NCI-H1048 (cell line): ENCODE measurements at places on chromosomes 7 and 10.

DNA sequence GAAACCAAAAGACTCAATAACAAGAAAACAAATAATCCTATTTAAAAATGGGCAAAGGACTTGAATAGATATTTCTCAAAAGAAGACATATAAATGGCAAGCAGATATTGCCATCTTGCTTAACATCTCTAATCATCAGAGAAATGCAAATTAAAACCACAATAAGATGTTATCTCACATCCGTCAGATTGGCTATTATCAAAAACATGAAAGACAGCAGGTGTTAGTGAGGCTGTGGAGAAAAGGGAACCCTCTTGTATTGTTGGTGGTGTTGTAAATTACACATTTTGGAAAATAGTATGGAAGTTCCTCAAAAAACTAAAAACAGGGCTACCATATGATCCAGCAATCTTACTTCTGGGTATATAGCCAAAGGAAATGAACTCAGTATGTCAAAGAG is 25.7 kb downstream of the OPALIN start:
- no peak for DNase-seq

- DNase-seq: no peak
These were observed 90.1 kb downstream of the TEX36 start for GRCh38 chr10:125592897-125593296.

- no peak for DNase-seq
These were observed 30.2 kb upstream of the LEP start for GRCh38 chr7:128210590-128211570.

- DNase-seq: no peak
These were observed 145.1 kb downstream of the NRP1 start for GRCh38 chr10:33189363-33189762.

- no peak for DNase-seq
These were observed 350.1 kb downstream of the KIF20B start for GRCh38 chr10:90051474-90051873.

GRCh38 chr10:7563368-7563767 is 103.4 kb downstream of the ITIH5 start:
- DNase-seq: no peak

DNA sequence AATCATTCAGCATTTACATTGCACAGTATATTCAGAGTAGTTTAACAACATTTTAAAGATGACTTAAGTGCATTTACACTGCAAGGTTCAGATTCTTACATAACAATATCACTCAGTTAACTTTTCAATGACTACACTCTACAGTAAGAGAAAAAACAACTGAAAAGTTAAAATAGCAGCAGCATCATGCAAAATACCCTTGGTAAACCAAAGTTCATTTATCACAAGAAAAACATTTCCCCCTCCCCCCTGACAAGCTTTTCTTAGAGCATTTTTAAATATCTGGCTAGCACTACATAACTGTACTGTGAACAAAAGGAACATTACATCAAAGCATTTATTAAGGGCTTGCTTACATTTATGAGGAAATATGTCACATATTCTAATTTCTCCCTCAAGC is 179.5 kb upstream of the HGF start:
- DNase-seq: no peak

- DNase-seq: no peak
These were observed 108.7 kb upstream of the INSIG1 start for GRCh38 chr7:155188821-155189581.

GRCh38 chr10:63266391-63267316 is 133.5 kb downstream of the NRBF2 start:
- no peak for DNase-seq

- DNase-seq: no peak
These were observed 45.8 kb upstream of the WIPI2 start for GRCh38 chr7:5143935-5144903.

GRCh38 chr10:3750006-3750816 is 34.8 kb downstream of the KLF6 start:
- DNase-seq: no peak

DNA sequence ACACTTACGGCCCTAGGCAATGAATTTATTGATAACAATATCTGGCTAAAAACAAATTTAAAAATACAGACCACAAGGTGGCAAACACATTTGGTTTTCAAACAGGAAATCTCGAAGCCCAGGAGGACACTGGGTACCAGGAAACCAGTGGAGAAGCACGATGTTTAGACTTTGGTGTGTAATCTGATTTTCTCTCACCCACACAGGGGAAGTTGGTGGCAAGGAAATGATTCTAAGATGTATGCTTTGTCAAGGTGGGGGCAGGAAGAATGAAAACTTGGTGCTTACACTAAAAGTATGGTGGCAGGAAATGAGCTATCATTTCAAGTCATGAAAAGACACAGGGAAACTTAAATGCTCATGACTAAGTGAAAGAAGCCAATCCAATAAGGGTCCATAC is 113.2 kb upstream of the ANKRD1 start:
- DNase-seq: no peak

DNA sequence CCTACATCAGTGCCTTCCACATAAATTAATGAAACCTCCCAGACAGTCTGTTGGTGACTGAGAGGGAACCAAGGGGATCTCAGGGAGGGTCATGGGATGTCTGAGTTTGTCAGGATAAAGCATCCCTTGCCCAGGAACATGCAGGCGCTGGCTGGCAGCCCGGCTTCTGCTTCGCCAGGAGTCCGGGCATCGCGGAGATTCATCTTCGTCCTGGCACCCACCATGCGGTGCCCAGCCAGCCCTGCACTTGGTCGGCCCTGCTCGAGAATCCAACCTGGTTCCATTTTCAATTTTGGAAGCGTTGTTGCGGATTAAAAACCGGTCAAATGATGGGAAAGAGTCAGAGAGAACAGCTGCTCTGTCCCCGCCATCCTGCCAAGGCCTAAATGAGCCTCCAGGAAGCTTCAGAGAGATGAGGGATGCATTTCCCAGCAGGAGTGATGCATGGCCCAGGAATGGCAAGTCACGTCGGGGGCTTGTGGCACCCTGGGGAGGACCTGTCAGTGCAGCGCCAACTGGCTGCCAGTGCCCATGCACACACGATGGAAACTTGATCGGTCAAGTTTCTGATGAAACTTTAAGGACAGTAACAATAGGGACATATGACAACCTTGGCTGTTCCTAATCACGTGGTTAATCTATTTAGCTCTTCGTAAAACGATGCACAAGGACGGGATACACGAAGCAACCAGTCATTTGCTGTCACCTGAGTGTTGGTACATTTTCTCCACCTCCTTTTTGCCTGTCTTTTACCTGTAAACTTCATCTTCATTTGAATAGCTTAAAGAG is 260.8 kb upstream of the MKI67 start:
- no peak for DNase-seq

DNA sequence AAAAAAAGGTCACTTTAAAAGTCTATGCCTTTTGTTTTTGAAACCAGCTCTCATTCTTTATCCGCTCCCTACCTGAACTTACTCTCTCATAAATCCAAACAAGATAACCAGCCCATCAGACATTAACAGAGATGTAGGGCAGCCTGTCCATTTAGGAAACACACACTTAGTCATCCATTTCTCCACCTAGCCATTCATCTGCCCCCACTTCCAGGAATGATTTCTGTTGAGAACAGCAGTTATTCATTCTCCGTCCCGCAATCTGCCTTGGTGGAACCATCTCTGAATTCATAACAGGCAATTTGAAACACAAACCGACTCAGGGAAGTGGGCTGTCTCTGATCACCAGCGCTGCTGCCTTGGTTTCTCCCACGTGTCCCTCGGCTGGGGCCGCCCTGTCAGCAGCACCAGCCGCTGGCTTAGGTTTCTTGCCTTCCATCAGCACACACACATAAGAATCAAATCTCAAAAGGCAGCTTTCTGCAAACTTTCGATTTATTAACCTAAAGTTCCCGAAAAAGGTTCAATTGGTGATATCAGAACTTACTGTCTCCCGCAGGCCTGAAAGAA is 528.2 kb upstream of the NRP1 start:
- DNase-seq: no peak

- DNase-seq: no peak
These were observed 237.9 kb downstream of the MGMT start for GRCh38 chr10:129704786-129705525.

GRCh38 chr7:105680505-105681187 is 99.4 kb upstream of the EFCAB10 start:
- no peak for DNase-seq

GRCh38 chr7:2146676-2147472 is 85.9 kb downstream of the MAD1L1 start:
- DNase-seq: no peak

DNA sequence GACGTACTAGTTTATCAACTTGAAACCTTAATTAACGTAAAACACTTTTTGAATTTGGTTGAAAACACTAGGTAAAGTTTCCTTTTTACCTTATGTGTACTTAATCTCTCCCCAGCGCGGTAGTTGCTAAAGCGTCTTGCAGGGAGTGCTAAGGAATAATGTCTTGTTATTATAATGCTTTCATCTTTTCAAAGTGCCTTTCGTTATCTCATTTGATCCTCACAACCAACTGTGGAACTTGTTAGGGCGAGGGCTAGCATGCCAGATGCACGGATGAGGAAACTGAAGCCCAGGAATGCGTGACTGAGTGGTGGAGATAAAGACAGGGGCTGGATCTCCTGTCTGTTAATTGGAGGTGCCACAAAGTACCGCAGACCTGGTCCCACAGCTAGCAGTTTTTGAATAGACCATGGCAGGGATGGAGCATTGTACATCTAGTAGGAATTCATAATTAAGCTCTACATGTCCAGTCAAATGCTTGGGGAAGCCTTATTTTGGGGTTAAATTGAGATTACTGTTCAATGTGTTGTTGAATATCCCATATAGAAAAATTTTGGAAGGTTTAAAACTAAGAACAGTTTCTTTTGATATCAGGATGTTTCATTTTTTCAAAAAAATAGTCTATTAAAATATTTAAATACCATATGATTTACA is 234.3 kb downstream of the SH2D4B start:
- DNase-seq: no peak

- no peak for DNase-seq
These were observed 21.0 kb downstream of the PIP4K2A start for GRCh38 chr10:22693371-22693784.
